ENCODE measurements at places on chromosomes 6 and 20. TPM values are rescaled to one million over a fixed set of nuclear protein-coding genes. Genes with fewer than 3 reads are reported as not detected.

The SRMS gene
- not detected for total RNA-seq

DNA sequence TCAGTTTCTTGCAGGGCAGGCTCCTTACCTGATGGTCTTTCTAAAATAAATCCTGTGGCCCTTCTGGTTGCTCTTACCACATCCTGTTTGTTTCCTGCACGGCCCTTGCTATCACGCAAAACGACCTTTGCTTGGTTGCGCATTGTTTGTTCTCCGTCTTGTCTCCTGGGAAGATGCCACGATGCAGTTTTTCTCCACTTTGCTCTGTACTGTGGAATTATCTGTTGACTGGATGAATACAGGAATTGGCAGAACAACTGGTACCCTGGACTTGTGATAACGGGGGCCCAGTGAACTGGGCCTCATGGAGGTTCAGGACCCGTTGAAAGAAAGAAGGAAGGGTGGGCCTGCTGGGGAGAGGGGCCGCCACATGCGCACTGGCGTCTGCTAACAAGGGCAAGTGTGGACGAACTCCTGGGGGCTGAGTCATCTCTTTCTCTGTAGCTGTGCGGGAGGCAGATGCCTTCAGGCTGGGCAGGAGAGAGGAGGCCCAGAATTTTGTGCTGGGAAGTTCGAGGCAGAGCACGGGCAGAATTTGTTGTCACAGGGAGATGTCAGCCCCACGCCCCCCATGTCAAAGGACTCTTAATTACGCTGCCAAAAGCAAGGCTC is 139.9 kb downstream of the BMP7 start:
- no peaks in the 10 kb centered on the region for H3K36me3 ChIP-seq
- no peak overlapping the region for H3K27ac ChIP-seq
- no peaks in the 10 kb centered on the region for H3K27me3 ChIP-seq

DNA sequence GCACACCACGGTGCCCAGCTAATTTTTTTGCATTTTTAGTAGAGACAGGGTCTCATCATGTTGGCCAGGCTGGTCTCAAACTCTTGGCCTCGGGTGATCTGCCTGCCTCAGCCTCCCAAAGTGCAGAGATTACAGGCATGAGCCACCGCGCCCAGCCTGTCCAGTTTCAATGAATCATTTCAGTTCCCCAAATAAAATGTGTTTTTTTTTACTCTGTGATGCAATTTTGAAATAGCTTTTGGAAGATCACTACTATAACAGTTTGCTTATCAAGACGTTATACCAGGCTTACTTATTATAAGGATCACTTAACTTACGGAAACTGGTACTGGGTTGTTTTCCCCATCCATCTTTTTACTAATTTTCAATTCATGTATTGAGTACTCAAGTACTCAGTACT is 80.0 kb downstream of the SAMD5 start:
- H3K4me3 ChIP-seq: no peak overlapping the region
- no peaks in the 10 kb centered on the region for H3K36me3 ChIP-seq
- H3K27me3 ChIP-seq: peaks cover 20% of the 10 kb centered on the region

DNA sequence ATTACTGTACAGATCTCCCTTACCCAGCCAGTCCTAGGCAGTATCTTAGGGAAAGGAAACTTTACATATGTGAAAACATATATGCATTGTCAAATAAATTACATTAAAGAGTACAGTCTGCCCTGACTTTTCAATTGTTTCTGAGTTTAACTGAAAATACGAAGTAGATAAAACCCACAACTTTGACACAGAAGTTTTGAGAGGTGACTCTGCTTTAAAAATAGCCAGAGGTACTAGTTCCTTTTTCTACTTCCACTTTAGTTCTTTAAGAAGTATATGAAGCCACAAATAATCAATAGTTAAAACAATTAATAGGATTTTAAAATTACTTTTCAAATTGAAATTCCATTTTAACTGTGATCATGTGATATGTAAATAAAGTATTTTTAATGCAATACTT is 62.9 kb downstream of the BMP5 start:
- H3K4me1 ChIP-seq: no peaks in the 10 kb centered on the region
- no peaks in the 10 kb centered on the region for H3K27me3 ChIP-seq
- H3K4me3 ChIP-seq: no peak overlapping the region
- H3K36me3 ChIP-seq: no peaks in the 10 kb centered on the region
- DNase-seq: no peak

- no peak overlapping the region for H3K4me3 ChIP-seq
- H3K27me3 ChIP-seq: no peaks in the 10 kb centered on the region
- DNase-seq: no peak
- H3K27ac ChIP-seq: peak overlapping the region; percentile 0
- no peaks in the 10 kb centered on the region for H3K36me3 ChIP-seq
Observed at GRCh38 chr20:44436393-44436792, 39.3 kb upstream of the TTPAL start.

The ZFP57 gene
- not detected for total RNA-seq

The GLP1R gene
- total RNA-seq: not detected

GRCh38 chr20:38243709-38244020 is 16.9 kb downstream of the KIAA1755 start:
- no peaks in the 10 kb centered on the region for H3K4me1 ChIP-seq
- no peak overlapping the region for H3K27ac ChIP-seq
- H3K36me3 ChIP-seq: no peaks in the 10 kb centered on the region

GRCh38 chr20:3358676-3359340 is 48.7 kb downstream of the DNAAF9 start:
- no peaks in the 10 kb centered on the region for H3K27me3 ChIP-seq
- H3K4me1 ChIP-seq: 0 out of 2 replicates have a peak, but pooled peaks cover 10% of the 10 kb centered on the region
- no peak overlapping the region for H3K4me3 ChIP-seq
- DNase-seq: peak; percentile 36
- H3K36me3 ChIP-seq: no peaks in the 10 kb centered on the region

- no peak overlapping the region for H3K4me3 ChIP-seq
- no peaks in the 10 kb centered on the region for H3K27me3 ChIP-seq
- no peaks in the 10 kb centered on the region for H3K4me1 ChIP-seq
- DNase-seq: no peak
- no peaks in the 10 kb centered on the region for H3K36me3 ChIP-seq
Observed at GRCh38 chr6:18961566-18961965, 574.4 kb downstream of the RNF144B start.

DNA sequence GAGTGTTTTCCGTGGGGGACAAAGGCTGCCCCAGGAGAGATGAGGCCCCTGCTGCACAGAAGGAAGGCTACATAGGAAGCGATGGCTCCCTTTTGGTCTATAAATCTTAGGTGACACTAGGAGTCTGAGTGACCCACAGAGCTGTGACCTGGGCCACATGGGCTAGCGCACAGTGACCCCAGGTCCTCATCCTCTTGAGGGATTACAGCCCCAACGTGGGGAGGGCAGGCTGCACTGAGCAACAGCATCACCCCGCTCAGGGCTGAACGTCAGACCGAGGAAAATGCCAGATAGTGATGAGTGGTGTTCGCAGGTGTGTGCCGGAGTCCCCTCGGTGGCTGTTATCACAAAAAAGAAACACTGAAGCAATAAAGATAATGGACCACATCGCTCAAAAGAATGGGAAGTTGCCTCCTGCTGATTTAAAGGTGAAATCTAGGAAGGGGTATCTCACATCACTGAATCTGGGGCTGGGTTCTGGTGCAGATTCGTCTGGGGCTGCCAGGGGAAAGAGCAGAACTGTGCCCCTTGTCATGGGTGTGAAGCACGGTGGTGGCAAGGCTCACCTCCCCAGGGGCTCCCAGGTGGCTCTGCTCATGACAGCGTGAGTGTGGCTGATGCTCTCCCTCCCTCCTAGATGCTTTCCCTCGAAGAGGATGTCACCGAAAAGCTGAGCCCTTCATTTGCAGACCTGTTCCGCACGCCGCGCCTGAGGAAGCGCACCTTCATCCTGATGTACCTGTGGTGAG is 14.5 kb downstream of the SLC22A1 start:
- no peaks in the 10 kb centered on the region for H3K27me3 ChIP-seq
- H3K4me3 ChIP-seq: no peak overlapping the region
- peaks cover 59% of the 10 kb centered on the region for H3K4me1 ChIP-seq

- peaks cover 17% of the 10 kb centered on the region for H3K4me1 ChIP-seq
- peaks cover 4% of the 10 kb centered on the region for H3K36me3 ChIP-seq
- H3K4me3 ChIP-seq: no peak overlapping the region
- H3K27ac ChIP-seq: no peak overlapping the region
- no peaks in the 10 kb centered on the region for H3K27me3 ChIP-seq
Observed at GRCh38 chr6:20441921-20442320, 40.2 kb downstream of the E2F3 start.

The C6orf118 gene
- total RNA-seq: not detected

The TBXT gene
- not detected for total RNA-seq

DNA sequence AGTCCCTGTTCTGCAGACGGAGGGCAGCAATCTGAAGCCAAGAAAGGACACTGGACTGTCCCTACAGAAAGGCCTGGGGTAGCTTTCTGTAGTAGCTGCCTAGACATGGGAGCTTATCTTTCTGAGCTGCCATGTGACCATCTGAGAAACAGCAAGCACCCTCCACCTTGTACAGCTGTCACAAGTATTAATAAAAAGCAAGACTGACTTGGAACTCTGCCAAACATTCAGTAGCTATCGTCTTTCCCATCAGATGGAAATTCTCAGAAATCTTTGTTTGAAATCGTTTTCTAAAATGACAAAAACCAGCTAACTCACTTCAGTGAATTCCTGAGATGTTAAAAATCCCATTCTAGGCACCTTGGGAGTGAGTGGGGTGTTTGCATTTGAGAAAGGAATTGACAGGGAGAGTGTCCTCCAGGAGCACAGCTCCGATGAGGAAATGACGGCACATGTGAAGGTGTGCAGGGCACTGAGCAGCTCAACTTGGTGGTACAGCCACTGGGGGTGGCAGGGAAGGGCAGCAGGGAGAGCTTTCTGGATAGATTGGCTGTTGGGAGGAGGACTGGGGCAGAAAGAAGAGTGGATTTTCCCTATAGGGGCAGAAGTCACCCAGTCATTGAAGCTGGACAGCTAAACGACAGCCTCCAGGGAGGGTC is 24.5 kb downstream of the ACSS1 start:
- no peaks in the 10 kb centered on the region for H3K36me3 ChIP-seq
- H3K4me3 ChIP-seq: peak overlapping the region; percentile 56
- H3K4me1 ChIP-seq: peaks cover 64% of the 10 kb centered on the region
- no peaks in the 10 kb centered on the region for H3K27me3 ChIP-seq

All from HepG2 (cell line).